ENCODE measurements at places on chromosomes 6 and 20.

DNA sequence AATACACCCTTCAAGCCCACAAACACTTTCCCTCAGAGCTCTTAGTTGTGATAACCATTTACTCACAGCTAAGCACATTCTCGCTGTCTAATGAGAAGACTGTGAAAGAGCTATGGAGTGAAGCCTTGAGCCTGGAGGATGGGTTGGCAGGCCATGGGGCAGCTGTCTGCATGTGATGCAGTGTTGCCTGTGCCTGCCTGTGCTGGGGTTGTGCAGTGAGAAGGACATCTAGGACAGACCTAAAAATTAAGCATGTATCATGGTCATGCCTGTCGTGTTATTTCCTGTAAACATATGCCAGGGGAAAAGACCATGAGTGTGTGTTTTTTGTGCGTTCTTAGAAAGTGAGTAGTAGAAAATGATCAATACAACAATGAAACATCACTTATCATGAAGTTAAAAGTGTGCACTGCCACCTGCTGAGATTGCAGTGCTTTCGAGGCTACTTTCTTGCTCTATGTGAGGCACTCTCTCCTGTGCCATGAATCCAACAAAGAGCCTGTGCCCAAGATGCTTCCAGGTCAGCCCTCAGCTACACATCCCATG lies 8.1 kb upstream of the ZC3H12D start:
- no peak for DNase-seq

DNA sequence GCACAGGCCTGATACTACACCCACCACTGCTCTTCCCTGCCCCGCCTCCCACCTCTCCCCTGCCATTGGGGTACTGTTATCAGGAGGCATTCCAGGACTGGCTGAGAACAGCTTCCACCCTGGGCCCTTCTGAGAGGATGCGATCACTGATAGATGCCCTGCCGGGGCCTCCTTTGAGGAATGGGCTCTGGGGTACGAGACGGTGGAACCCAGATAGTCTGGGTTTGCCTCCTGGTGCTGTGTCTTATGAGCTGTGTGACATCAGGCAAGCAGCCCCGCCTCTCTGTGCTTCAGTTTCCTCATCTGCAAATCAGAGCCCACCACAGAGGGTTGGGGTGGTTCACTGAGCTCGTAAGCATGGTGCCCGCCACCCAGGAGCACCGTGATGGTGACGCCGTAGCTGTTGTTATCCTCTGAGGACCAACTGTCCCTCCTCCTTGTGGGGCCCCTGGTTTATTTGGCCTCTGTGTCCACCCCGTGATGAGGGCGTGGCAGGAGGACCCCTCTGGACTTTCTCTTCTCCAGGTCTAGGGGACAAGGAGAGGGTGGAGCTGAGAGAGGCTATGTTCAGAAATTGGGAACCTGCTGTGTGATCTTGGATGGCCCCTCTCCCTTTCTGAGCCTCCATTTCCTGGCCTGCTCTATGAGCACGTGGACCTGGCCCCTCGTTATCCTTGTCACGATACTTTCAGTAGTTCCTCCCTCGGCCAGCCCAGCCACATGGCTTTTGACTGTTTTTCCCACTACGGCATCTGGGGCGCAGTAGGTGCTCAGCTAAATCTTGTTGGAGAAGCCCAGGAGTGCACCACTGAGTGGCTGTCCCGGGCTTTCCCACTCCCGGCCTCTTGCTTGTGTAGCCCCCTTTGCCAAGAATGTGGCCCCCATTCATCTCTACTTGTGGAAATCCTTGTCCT lies 18.3 kb downstream of the SRC start:
- DNase-seq: no peak

- no peak for DNase-seq
These were observed 6.2 kb upstream of the GRM4 start for GRCh38 chr6:34152042-34152524.

- no peak for DNase-seq
These were observed 618.7 kb downstream of the PKHD1 start for GRCh38 chr6:51468704-51469103.

- DNase-seq: no peak
These were observed 19.7 kb downstream of the SLC17A4 start for GRCh38 chr6:25774120-25774715.

DNA sequence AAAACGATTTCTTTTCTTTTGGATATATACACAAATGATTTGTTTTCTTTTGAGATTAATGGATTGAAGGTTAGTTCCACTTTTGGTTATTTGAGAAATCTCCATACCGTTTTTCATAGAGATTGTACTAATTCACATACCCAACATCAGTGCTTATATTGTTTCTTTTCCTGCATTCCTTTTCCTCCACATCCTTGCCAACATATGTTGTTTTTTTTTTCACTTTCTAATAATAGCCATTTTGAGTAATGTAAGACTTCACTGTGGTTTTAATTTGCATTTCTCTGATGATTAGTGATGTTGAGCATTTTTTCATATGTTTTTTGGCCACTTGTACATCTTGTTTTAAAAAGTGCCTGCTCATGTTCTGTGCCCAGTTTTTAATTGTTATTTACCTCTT lies 846.4 kb upstream of the EYS start:
- no peak for DNase-seq
